Upper lobe of left lung (tissue), 6 donors: ENCODE measurements at places on chromosomes 5 and 9. TPM values are rescaled to one million over a fixed set of nuclear protein-coding genes. Genes with fewer than 3 reads are reported as not detected.

Gene MLLT3
- 17.1 TPM for total RNA-seq

Gene PCDHGA4
- total RNA-seq = 1.7 TPM

Gene FOXD1
- total RNA-seq = 0.54 TPM

Gene MARCOL
- total RNA-seq = not detected

Gene SHOC1
- total RNA-seq = not detected
